Panc1 (cell line): ENCODE measurements at places on chromosomes 12 and 14. TPM values are rescaled to one million over a fixed set of nuclear protein-coding genes. Genes with fewer than 3 reads are reported as not detected.

- H3K4me3 ChIP-seq = peak overlapping the region; percentile 92
- peak overlapping the region; percentile 65 for H3K27ac ChIP-seq
- H3K36me3 ChIP-seq = no peaks in the 10 kb centered on the region; the same call in 1 of the 2 replicates
- DNase-seq = no peak
Observed at GRCh38 chr14:60165547-60165876, 314 bp upstream of the DHRS7 start.

DNA sequence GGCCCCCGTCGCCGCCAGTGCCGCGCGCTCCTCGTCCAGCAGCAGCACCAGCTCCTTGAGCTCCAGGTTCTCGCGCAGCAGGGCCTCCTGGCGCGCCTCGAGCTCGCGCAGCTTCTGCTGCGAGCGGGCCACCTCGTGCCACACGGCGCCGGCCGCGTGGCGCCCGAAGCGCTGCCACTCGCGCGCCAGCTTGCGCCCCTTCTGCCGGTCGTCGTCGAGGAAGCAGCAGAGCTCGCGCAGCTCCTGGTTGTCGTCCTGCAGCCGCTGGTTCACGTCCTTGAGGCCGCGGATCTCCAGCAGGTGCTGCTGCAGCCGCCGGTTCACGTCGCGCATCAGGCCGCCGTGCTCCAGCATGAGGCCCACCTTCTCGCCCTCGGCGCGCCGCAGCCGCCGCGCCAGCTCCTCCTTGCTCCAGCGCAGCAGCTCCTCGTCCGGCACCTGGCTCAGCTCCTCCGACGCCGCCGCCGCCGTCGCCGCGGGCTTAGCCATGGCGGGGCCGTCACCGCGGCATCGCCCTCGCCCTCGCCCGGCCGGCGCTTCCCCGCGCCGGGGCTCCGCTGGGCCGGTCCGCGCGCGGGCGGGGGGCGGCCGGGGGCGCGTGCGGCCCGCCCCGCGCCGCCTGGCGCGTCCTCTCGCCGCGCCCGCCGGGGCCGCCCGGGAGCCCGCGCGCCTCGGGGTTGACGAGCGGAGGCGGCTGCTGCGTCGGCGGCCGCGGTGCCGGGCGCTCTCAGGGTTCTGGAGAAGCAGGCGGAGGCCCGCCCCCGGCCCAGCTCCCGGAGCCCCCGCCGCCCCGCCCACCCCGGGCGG, at the start of gene CCDC85C:
TSS of gene CCDC85C (minus strand) at position 737 of the 807 bp plus-strand sequence. CDS start at position 489, 248 bp downstream.
- peaks cover 2% of the 10 kb centered on the region; the same call in 1 of the 2 replicates for H3K36me3 ChIP-seq
- no peak for DNase-seq
- H3K4me1 ChIP-seq = peaks cover 31% of the 10 kb centered on the region
- H3K4me3 ChIP-seq = peak within 1 kb of the TSS; percentile 78

DNA sequence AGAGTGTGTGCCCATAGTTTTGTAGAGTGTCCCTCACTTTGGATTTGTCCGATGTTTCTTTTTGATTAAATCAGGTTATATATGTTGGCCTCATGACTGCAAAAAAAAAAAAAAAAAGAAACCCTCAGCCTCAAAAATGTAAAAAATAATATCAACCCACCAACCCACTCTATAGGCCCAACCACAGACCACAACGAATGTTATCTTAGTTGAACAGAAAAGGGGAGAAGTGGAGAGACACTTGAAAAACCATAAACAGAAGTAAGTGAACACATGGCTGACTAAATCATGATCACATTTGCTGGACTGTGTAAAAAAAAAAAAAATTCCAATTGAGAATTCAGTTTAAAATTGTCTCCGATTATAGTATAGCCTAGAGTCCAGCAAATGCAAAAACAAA, 45.5 kb upstream of the ST8SIA1 start:
- H3K4me1 ChIP-seq = no peaks in the 10 kb centered on the region
- no peak for DNase-seq
- no peaks in the 10 kb centered on the region for H3K27me3 ChIP-seq
- no peak overlapping the region for H3K27ac ChIP-seq

- no peak overlapping the region for H3K4me3 ChIP-seq
- no peak for DNase-seq
- no peak overlapping the region for H3K27ac ChIP-seq
- H3K36me3 ChIP-seq = no peaks in the 10 kb centered on the region
Observed at GRCh38 chr12:62772416-62772955, 162.5 kb downstream of the PPM1H start.

GRCh38 chr12:21144309-21144708, 13.3 kb downstream of the SLCO1B1 start:
- no peaks in the 10 kb centered on the region for H3K27me3 ChIP-seq
- no peaks in the 10 kb centered on the region for H3K4me1 ChIP-seq
- H3K27ac ChIP-seq = no peak overlapping the region
- no peaks in the 10 kb centered on the region for H3K36me3 ChIP-seq
- no peak for DNase-seq

DNA sequence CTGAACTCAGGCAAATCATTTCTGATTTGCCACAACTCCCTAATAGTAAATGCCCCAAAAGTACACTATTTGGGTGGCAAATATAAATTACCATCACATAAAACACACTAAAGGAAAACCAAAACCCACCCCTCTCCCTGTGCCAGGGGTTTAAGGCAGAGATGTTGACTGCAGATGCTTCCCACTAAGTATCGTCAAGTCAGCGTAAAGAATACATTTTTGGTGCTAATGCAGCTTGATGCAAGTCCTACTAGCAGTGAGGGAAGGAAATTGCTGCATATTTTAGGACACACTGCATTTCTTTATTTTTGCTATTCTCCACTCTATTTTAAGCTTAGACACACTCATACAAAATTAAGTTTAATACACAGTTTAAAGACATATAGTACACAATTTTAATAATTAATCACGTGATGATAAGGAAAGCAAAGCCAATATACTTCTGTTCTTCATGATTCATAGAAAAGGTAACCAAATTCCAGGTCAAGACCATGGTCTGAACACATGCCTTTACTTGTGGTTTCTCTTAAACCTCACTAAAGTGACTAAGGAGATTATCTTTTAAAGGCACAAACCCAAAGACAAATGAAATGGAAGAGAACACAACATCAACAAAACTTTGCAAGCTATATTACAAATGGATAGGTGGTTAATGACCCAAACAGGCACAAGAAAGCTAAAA, 162.2 kb downstream of the STXBP6 start:
- H3K36me3 ChIP-seq = no peaks in the 10 kb centered on the region
- H3K4me1 ChIP-seq = no peaks in the 10 kb centered on the region
- no peak overlapping the region for H3K27ac ChIP-seq
- no peaks in the 10 kb centered on the region for H3K27me3 ChIP-seq
- no peak for DNase-seq
- H3K4me3 ChIP-seq = no peak overlapping the region

GRCh38 chr14:51490205-51490604, 161.5 kb upstream of the FRMD6 start:
- H3K27ac ChIP-seq = no peak overlapping the region
- DNase-seq = no peak
- no peak overlapping the region for H3K4me3 ChIP-seq
- H3K4me1 ChIP-seq = no peaks in the 10 kb centered on the region
- no peaks in the 10 kb centered on the region for H3K27me3 ChIP-seq

DNA sequence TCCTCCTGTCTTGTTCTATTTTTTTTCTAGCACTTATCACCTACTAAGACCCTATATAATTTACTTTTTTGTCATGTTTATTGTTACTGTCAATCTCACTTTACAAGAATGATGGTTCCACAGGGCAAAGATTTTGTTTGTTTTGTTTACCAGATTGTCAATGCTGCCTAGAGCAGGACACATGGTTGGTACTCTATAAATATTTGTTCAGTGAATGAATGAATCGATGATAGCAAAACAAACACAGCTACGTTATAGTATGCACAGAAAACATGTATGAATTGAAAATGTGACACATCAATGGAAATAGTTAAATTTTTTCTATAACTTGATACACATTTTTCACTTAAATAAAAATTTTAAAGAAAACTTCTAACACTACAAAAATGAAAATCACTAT, 67.1 kb upstream of the KRR1 start:
- DNase-seq = no peak
- peaks cover 6% of the 10 kb centered on the region; the same call in 1 of the 2 replicates for H3K4me1 ChIP-seq
- no peaks in the 10 kb centered on the region for H3K27me3 ChIP-seq
- H3K36me3 ChIP-seq = no peaks in the 10 kb centered on the region
- no peak overlapping the region for H3K4me3 ChIP-seq

- H3K4me1 ChIP-seq = no peaks in the 10 kb centered on the region
- DNase-seq = no peak
- no peaks in the 10 kb centered on the region for H3K36me3 ChIP-seq
Observed at GRCh38 chr12:84738481-84738972, 174.1 kb downstream of the SLC6A15 start.

- no peaks in the 10 kb centered on the region for H3K36me3 ChIP-seq
- H3K27me3 ChIP-seq = peaks cover 10% of the 10 kb centered on the region
- DNase-seq = no peak
- no peak overlapping the region for H3K27ac ChIP-seq
- no peak overlapping the region for H3K4me3 ChIP-seq
Observed at GRCh38 chr12:62190689-62191490, 69.3 kb upstream of the USP15 start.

GRCh38 chr14:102683399-102684297, 91.2 kb downstream of the RCOR1 start:
- H3K4me3 ChIP-seq = peak overlapping the region; percentile 21
- peaks cover 10% of the 10 kb centered on the region for H3K4me1 ChIP-seq
- peak overlapping the region; percentile 68 for H3K27ac ChIP-seq
- DNase-seq = no peak
- H3K27me3 ChIP-seq = no peaks in the 10 kb centered on the region

DNA sequence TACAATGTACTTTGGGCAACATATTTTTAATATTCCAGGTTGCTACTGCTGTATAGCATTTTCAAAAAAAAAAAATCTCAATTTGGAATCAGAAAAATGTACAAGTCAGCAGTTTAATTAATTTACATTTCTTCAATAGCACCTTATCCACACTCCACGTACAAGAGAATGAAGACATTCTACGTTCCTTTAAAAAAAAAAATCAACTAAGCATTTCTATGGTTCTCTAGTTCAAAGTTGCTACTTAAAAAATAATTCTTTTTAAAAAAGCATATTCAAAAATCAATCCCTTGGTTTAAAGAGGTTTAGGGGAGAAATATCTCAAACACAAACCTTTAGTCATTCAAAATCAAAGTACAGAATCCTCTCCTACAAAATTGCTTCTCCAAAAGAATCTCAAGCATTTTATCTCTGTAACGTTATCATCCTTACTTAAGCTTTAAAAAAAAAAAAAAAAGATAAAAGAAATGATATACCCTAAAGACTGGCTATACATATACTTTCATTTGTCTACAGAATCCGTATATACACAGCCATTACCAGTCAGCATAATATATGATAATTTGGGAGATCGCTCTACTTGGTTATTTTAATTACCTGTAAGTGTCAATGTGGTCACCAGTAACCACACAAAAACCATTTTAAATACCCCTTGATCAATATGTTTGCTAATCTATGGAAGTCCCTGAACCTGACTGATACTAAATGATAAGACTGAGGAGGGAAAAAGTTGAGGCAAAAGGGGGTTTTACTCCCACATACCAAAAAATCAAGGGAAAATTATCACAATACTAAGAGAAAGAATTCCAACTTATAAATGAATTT, 2.7 kb downstream of the MED13L start:
- DNase-seq = no peak
- H3K27me3 ChIP-seq = no peaks in the 10 kb centered on the region
- H3K36me3 ChIP-seq = no peaks in the 10 kb centered on the region; the same call in none of the 2 replicates
- peak overlapping the region; percentile 93 for H3K27ac ChIP-seq

DNA sequence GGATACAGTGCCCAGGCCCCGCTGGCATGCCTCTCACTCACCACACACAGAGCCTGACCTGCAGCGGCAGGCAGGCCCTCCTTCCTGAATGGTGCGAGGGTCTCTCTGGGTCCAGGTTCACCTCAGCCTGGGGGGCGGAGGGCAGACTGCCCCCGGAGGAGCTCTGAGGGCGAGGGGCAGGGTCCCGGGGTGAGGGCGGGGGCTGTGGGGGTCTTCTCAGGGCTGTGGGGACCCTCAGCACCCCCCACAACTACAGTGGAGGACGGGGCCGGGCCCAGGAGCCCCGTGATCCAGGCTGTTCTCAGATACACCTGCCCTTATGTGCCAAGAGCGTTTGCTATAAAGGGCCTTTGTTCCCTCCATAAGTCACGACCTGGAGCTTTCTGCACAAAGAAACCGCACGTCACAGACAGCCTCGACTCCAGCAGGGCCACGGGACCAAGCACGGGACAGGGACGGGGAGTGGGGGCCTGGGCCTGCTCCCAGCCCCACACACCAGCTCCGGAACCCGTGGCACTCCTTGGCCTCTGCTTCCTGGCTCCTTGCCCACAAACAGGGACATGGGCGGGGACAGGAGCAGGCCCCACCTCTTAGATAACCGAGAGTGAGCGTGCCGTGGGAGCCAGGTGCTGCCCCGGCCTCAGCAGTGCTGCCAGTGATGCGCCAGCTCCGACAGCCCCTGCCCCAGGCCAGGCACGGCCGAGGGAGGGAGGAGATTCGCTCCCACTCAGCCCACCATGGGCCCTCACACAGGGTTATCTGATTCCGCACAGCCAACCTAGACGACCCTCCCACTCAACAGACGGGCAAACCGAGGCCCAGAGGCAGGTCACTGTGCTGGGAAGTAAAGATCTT, 101.9 kb downstream of the RFLNA start:
- no peak overlapping the region for H3K4me3 ChIP-seq
- DNase-seq = no peak
- H3K36me3 ChIP-seq = no peaks in the 10 kb centered on the region; the same call in 1 of the 2 replicates

DNA sequence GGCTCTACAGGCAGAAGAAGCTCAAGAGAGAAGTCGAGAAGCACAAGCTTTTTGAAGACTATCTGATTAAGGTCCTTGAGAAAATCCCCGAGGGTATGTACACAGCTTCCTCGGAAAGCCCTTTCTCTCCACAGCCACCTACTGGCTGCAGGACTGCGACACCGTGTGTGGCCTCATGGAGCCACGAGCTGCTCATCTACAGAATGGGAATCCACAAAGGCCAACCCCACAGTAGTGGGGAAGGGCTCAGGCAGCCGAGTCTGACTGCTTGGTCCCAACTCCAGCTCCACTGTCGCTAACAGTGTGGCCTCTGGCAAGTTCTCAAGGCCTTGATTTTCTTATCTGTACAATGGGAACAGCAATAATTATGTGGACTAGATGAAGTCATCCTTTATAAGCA, 2.5 kb downstream of the CCDC197 start:
- H3K27me3 ChIP-seq = no peaks in the 10 kb centered on the region
- H3K27ac ChIP-seq = no peak overlapping the region
- H3K36me3 ChIP-seq = no peaks in the 10 kb centered on the region
- no peaks in the 10 kb centered on the region for H3K4me1 ChIP-seq
- H3K4me3 ChIP-seq = no peak overlapping the region

GRCh38 chr14:54335569-54336155, 61.1 kb upstream of the CDKN3 start:
- H3K4me1 ChIP-seq = no peaks in the 10 kb centered on the region; the same call in 1 of the 2 replicates
- no peak overlapping the region for H3K4me3 ChIP-seq
- peaks cover 4% of the 10 kb centered on the region; the same call in 1 of the 2 replicates for H3K27me3 ChIP-seq
- H3K36me3 ChIP-seq = no peaks in the 10 kb centered on the region
- DNase-seq = no peak
- no peak overlapping the region for H3K27ac ChIP-seq

RAD51B gene
- 8.5 TPM for total RNA-seq

DHRS2 gene
- 1.0 TPM for total RNA-seq

SLC25A21 gene
- total RNA-seq = 2.1 TPM

TCL1B gene
- not detected for total RNA-seq

ARHGAP9 gene
- 0.92 TPM for total RNA-seq

NEUROD4 gene
- not detected for total RNA-seq

POLE gene
- total RNA-seq = 112 TPM

KCNMB4 gene
- total RNA-seq = 0.13 TPM

PTPRB gene
- total RNA-seq = 0.33 TPM

KLRB1 gene
- total RNA-seq = not detected

C12orf50 gene
- not detected for total RNA-seq

CREBL2 gene
- 13.6 TPM for total RNA-seq

SLC15A4 gene
- total RNA-seq = 29.1 TPM
